ENCODE measurements at places on chromosomes 16 and 17.

DNA sequence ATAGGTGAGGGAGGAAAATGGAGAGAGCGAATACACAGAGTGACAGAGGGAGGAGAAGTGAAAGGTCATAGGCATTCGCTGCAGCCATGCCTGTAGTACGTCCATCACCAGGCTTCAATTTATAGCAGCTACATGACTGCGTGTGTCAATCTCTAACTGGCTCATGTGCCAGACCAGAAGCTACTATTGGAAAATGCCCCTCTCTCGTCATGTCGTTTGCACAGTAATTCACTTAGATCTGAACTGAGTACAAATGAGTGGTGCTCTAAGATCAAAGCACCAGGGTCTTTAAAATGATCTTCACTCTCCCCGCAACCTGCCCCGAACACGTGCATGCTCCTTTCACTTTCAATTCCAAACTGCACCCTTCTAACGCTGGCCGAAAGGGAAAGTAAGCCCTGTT lies 51.3 kb downstream of the ADCY9 start:
- DNase-seq: no peak

DNA sequence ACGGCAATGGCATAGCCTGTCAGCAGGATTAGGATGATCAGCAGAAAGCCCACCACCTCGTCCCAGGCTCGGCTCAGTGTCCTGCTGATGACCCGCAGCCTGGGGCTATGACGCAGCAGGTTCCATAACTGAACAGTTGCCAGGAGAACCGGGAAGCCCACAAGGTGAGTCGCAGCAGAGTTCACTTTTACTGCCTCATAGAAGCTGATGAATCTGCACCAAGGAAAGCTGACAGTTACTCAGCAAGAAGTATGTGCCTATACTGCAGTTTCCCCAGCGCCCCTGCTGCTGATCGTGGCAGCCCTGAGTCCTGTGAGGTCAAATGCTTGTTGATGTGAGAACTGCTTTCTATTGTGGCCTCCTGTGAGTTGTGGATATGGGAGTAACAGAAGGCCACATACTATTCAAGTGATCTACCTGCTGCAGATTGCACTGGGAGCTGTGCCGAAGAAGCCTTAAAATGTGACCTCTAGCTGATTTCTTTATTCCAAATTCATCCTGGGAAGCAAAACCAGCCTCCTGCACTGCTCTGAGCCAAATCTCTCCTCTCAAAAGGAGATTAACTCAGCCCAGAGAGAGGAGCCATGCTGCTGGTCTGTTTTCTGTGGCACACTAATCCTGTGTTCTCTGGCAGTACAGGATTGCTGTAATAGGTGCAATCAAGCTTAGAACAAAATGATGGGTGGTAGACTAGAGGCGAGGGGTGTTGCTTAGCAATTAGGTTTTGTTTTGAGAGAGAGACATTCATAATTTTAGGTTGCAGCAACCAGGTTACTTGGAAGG lies 38.8 kb downstream of the IST1 start:
- no peak for DNase-seq

GRCh38 chr16:56607109-56607618 lies 1.2 kb upstream of the MT2A start:
- DNase-seq: no peak

DNA sequence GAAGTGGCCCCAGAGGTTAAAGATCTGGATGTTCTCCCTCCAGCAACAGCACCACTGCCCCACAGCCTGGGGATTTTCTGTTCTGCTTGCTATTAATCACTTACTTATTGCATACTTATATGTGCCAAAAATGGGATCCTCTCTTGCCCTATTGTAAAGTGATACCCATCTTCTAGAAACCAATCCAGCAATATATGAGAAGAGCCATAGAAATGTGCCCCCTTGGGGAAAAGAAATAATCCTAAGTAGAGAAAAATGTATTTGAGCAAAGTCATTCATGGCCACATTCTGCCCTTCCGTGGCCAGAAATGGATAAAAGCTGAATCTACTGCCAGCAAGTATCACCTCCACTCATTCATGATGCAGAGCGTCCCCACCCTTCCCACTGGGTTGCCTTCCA lies 20.9 kb downstream of the SOST start:
- DNase-seq: no peak

- DNase-seq: no peak
Observed at GRCh38 chr17:83149761-83150251, 70.4 kb downstream of the METRNL start.

DNA sequence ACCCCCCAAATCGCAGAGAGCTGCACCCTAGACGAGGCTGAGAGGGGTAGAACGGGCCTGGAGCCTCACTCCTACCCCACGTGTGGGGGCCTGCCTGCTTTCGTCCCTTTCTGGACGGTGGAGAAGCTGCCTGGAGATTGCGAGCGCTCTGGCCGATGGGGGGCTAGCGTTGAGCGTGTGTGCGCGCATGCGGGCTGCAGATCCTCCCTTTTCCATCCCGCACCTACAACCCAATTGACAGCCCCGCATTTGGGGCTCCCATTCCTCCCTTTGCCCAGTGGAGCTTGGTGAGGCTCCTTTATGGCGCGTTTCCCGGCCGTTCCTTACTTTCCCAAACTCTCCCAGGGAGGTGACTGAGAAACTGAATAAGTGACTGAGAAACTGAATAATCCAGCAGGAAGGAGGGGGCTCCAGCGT lies 907 bp upstream of the ESRP2 start:
- no peak for DNase-seq

GRCh38 chr16:58365623-58366022 lies 26.6 kb upstream of the GINS3 start:
- no peak for DNase-seq

- no peak for DNase-seq
Observed at GRCh38 chr17:21417921-21418320, 41.8 kb downstream of the KCNJ12 start.

- no peak for DNase-seq
Observed at GRCh38 chr17:82832881-82833475, 6.8 kb downstream of the ZNF750 start.

DNA sequence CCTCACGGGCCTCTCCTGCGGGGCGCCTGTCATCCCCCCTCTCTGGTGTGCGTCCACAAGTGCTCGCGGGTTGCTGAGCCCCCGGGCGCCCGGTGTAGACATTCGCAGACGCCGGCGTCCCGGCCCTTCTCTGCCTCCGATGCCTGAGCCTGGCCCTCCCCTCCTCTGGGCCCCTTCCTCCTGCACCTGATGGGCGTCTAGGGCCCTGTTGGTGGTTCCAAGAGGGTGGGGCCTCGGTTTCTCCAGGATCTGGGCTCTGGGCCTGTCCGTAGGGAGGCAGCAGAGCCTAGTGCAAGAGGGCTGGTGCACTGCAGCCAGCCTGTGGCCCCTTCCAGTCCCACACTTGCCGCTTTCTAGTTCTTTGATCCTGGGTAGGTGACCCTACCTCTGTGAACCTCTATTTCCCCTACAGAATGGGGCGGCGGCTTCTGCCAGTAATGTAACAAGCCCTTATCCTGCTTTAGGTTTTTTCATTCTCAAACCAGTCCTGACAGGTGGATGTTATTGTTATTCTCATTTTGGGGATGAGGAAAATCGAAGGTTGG lies 623 bp downstream of the E4F1 start:
- DNase-seq: no peak

DNA sequence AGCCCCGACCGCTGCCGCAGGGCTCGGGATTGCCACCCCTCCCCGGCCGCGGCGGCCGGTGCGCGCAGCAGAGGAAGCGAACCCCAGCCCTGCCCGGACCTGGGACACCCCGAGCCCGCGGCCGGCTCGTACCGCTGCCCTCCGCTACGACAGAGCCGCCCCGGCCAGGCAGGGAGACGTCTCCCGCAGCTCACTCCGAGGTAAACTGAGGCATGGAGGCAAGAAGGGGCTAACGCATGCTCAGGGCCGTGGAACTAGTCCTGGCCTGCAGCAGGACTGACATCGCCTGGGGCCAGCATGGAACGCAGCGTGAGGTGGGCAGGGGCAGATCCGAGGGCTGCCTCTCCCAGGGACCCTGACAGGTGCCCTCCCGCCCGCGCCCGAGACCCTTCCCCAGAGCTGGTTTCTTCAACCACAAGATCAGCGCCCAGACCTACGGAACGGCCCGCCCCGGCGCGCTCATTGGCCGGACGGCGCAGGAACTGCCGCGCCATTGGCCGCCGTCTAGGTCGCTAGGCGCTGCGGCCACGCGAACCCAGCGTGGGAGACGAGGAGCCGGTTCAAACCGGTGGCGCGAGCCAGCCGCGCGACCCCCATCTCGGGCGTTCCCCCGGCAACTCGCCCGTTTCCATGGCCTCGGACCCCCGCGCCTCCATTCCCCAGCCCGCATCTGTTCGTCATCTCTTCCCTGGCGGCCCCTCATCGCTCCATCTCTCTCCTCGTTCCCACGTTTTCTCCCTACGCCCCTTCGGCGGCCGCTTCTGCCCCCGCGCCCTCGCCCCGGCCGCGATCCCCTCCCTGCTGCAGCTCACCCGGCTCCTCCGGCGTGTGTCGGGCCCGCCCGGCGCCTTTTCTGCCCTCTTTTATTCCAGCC lies at the start of gene SLC43A2:
Gene SLC43A2 (minus strand): TSS at position 853 of the 874 bp plus-strand sequence. CDS start 960 bp downstream, outside the sequence.
- DNase-seq: peak; percentile 56

DNA sequence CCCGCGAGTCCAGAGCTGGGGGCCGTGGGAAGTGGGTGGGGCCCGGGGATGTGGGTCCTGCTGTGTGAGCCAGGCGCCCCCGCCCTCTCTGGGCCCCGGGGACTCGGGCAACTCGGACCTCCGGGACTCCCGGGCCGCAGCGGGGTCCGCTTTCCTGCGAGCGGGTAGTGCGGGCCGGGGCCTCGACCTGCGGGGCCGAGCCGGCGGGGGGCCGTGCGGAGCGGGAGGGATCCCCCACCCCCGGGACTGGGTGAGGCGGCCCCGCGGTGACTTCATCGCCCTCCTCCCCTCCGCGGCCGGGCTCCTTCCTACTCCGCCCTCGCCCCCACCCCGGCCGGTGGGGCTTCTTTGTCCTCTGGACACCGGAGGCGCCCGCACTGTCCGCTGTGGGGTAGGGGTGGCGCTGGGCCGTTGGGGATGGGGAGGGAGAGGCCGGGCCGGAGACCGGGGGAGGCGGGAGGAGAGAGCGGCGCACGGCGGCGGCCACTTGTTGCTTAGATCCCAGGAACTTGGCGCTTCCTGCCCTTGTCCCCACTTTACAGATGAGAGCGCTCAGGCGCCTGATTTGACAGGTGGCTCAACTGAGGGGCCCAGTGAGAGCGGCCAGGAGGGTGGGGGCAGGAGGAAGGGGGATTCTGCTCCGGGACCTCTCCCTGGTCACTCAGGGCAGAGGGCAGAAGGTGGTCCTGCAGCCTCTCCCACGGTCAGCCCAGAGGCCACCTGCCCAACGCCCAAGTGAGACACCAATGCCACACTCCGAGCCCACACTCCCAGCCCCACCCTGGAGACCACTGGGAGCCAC lies 874 bp downstream of the CMTM3 start:
- DNase-seq: no peak

GRCh38 chr17:156946-157345 lies 19.6 kb downstream of the SCGB1C2 start:
- DNase-seq: no peak

- no peak for DNase-seq
Observed at GRCh38 chr17:58335779-58336455, 7.3 kb upstream of the TSPOAP1 start.

DNA sequence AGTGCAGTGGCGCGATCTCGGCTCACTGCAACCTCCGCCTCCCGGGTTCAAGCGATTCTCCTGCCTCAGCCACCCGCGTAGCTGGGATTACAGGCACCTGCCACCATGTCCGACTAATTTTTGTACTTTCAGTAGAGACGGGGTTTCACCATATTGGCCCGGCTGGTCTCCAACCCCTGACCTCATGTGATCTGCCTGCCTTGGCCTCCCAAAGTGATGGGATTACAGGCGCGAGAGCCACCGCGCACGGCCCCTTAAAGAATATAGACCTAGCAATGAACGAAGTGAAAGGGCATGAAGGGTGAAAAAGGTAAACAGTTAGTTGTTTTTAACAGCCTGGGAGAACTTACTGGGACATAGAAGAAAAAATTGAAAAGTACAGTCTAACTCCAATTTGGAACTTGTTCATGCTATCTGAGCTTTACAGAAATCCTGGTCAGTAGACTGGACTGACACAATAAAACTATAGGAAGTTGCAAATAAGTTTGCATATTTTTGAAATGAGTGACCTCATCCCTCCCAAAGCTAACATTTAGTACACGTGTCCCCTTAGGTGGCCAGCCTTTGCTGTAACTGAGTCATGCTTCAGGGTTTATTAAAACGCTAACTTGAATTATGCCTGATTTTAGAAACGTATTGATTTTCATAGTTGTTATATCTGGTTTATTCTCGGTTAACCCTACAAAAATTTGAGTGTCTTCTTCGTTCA lies 1.8 kb downstream of the COG1 start:
- DNase-seq: no peak

GRCh38 chr16:31897283-31897682 lies 23.7 kb downstream of the ZNF267 start:
- DNase-seq: no peak

- DNase-seq: no peak
Observed at GRCh38 chr16:71526111-71526631, at the start of gene CHST4. CHST4 (plus strand) TSS chr16:71526426; CDS start chr16:71536678, 10,252 bp downstream.

Data from stimulated activated CD4-positive, alpha-beta T cell treated with anti-CD3 and anti-CD28 coated beads, Interleukin-1b, Interleukin-23, amount 100 ng/mL, for 1 hour (primary cell).